Kidney (tissue), 22 donors: ENCODE measurements at places on chromosomes 7 and 10. TPM values are rescaled to one million over a fixed set of nuclear protein-coding genes. Genes with fewer than 3 reads are reported as not detected.

- H3K4me3 ChIP-seq, result no peak overlapping the region
- H3K4me1 ChIP-seq, result no peaks in the 10 kb centered on the region
- no peak for DNase-seq
- H3K36me3 ChIP-seq, result no peaks in the 10 kb centered on the region
- H3K27me3 ChIP-seq, result no peaks in the 10 kb centered on the region
- H3K27ac ChIP-seq, result no peak overlapping the region
Observed at GRCh38 chr7:121436136-121436535, 40.0 kb upstream of the FAM3C start.

DNA sequence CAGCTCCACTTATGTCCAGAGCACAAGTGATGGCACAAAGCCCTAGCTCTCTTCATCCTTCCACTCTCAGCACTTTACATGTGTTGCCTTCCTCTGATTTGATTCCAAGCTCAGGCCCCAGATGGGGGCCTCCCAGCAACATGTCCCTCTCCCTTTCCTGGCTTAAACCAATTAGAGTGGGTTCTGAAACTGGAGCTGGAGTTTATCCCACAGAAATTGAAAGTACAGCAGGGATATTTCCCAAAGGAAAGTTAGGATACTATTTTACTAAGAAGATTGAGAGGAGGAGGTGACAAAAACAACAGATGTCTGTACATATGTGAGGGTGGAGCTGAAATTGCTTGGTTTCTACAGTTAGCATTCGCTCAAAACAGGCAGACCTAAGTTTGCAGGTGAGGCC lies 724.6 kb downstream of the AUTS2 start:
- no peak overlapping the region for H3K27ac ChIP-seq
- H3K27me3 ChIP-seq, result no peaks in the 10 kb centered on the region
- no peaks in the 10 kb centered on the region for H3K4me1 ChIP-seq
- H3K36me3 ChIP-seq, result no peaks in the 10 kb centered on the region
- H3K4me3 ChIP-seq, result no peak overlapping the region

GRCh38 chr7:35695987-35696386 lies 1.1 kb upstream of the HERPUD2 start:
- no peaks in the 10 kb centered on the region for H3K36me3 ChIP-seq
- peaks cover 4% of the 10 kb centered on the region for H3K4me1 ChIP-seq
- H3K27ac ChIP-seq, result no peak overlapping the region
- H3K27me3 ChIP-seq, result no peaks in the 10 kb centered on the region
- H3K4me3 ChIP-seq, result peak overlapping the region; percentile 93

- no peaks in the 10 kb centered on the region for H3K27me3 ChIP-seq
- no peak overlapping the region for H3K27ac ChIP-seq
- H3K36me3 ChIP-seq, result no peaks in the 10 kb centered on the region
- no peaks in the 10 kb centered on the region for H3K4me1 ChIP-seq
Observed at GRCh38 chr7:133511252-133511651, 258.4 kb downstream of the EXOC4 start.

- H3K27ac ChIP-seq, result no peak overlapping the region
- no peak for DNase-seq
- no peak overlapping the region for H3K4me3 ChIP-seq
- no peaks in the 10 kb centered on the region for H3K4me1 ChIP-seq
- no peaks in the 10 kb centered on the region for H3K27me3 ChIP-seq
Observed at GRCh38 chr7:45196374-45196773, 38.8 kb downstream of the RAMP3 start.

DNA sequence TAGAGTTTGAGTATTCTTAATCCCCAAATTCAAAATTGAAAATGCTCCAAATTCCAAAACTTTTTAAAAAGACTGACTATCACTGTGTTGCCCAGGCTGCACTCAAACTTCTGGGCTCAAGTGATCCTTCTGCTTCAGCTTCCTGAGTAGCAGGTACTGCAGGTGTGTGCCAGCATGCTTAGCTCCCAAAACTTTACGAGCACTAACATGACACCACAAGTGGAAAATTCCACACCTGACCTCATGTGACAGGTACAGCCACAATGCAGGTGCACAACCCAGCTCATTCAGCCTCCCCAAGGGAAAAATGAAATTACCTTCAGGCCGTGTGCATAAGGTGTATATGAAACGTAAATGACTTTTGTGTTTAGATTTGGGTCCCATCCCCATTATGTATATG lies 16.5 kb downstream of the CDC123 start:
- H3K27ac ChIP-seq, result no peak overlapping the region
- H3K4me3 ChIP-seq, result no peak overlapping the region
- peaks cover 5% of the 10 kb centered on the region for H3K36me3 ChIP-seq
- no peak for DNase-seq

The HOXA9 gene
- 36.8 TPM for total RNA-seq

The PANK1 gene
- total RNA-seq, result 5.4 TPM

The METTL27 gene
- total RNA-seq, result 19.3 TPM

The IPMK gene
- total RNA-seq, result 5.0 TPM

The ELN gene
- total RNA-seq, result 44.8 TPM
